ENCODE measurements at places on chromosomes 7 and 10. TPM values are rescaled to one million over a fixed set of nuclear protein-coding genes. Genes with fewer than 3 reads are reported as not detected.

The ASL gene
- 15.2 TPM for total RNA-seq

DNA sequence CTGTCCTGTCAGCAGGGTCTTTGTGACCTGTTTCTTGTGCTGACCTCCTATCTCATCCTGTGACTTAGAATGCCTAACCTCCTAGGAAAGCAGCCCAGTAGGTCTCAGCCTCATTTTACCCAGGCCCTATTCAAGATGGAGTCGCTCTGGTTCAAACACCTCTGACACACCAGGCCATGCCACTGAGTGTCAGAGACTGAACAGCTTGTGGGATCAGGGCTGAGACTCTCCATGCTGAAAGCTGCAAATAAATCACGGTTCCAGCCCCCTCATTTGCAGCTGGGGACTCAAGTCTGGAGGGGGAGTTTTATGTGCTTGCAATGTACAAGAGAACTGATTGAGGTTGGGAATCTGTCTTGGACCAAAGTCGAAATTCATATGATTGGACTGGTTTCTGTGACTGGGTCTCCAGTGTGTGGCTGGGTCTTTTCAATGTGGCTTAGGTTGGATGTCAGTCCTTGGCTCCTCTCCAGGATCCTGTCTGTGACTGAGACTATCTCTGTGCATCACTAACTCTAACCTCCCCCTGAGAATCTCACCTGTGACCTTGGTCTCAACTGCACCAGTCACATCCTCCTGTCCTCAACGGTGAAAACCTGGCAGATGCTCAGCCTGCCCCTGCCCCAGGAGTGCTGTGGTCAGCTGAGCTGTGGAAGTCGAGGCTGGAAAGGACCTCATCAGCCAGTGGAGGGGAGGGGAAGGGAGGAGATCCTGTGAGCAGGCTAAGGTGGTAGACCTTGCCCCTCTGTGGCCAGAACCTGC lies 11.7 kb downstream of the PRF1 start:
- H3K4me1 ChIP-seq = peaks cover 42% of the 10 kb centered on the region
- DNase-seq = no peak

GRCh38 chr7:99420213-99420612 lies 11.4 kb downstream of the BUD31 start:
- peaks cover under 1% of the 10 kb centered on the region for H3K4me1 ChIP-seq
- peaks cover 8% of the 10 kb centered on the region for H3K36me3 ChIP-seq
- no peak overlapping the region for H3K4me3 ChIP-seq
- DNase-seq = no peak
- no peak overlapping the region for H3K27ac ChIP-seq
- H3K27me3 ChIP-seq = no peaks in the 10 kb centered on the region

- peaks cover 4% of the 10 kb centered on the region for H3K27me3 ChIP-seq
- no peak for DNase-seq
- no peaks in the 10 kb centered on the region for H3K4me1 ChIP-seq
- H3K27ac ChIP-seq = no peak overlapping the region
Observed at GRCh38 chr7:43353902-43354301, 229.0 kb upstream of the STK17A start.

GRCh38 chr10:18786478-18786877 lies 127.2 kb downstream of the ARL5B start:
- H3K36me3 ChIP-seq = no peaks in the 10 kb centered on the region
- no peak for DNase-seq
- H3K27me3 ChIP-seq = peaks cover 5% of the 10 kb centered on the region
- H3K4me3 ChIP-seq = no peak overlapping the region

Measured in naive thymus-derived CD8-positive, alpha-beta T cell (primary cell).